ENCODE measurements at places on chromosomes 5 and 9.
A peak's percentile ranks its signal among the peaks of the same experiment; 100 is the strongest.

- H3K27ac ChIP-seq: peak overlapping the region; percentile 39
- no peak for DNase-seq
- peaks cover 15% of the 10 kb centered on the region for H3K36me3 ChIP-seq
- H3K4me1 ChIP-seq: peaks cover 26% of the 10 kb centered on the region
- H3K27me3 ChIP-seq: no peaks in the 10 kb centered on the region
Observed at GRCh38 chr9:4866239-4866969, 73.7 kb downstream of the RCL1 start.

GRCh38 chr5:110203661-110204060 is 513.9 kb downstream of the MAN2A1 start:
- no peaks in the 10 kb centered on the region for H3K36me3 ChIP-seq
- H3K4me3 ChIP-seq: no peak overlapping the region
- no peak overlapping the region for H3K27ac ChIP-seq
- H3K27me3 ChIP-seq: no peaks in the 10 kb centered on the region
- no peaks in the 10 kb centered on the region for H3K4me1 ChIP-seq
- no peak for DNase-seq

- peaks cover 32% of the 10 kb centered on the region for H3K4me1 ChIP-seq
- peak overlapping the region; percentile 78 for H3K4me3 ChIP-seq
- H3K27ac ChIP-seq: peak overlapping the region; percentile 70
- H3K27me3 ChIP-seq: peaks cover 9% of the 10 kb centered on the region
- H3K36me3 ChIP-seq: no peaks in the 10 kb centered on the region
Observed at GRCh38 chr9:124658165-124659017, 112.7 kb downstream of the NR6A1 start.

GRCh38 chr9:122367774-122368460 is 2.9 kb upstream of the PTGS1 start:
- peaks cover 14% of the 10 kb centered on the region for H3K4me1 ChIP-seq
- no peaks in the 10 kb centered on the region for H3K36me3 ChIP-seq
- no peak overlapping the region for H3K4me3 ChIP-seq
- no peak for DNase-seq
- H3K27ac ChIP-seq: no peak overlapping the region

DNA sequence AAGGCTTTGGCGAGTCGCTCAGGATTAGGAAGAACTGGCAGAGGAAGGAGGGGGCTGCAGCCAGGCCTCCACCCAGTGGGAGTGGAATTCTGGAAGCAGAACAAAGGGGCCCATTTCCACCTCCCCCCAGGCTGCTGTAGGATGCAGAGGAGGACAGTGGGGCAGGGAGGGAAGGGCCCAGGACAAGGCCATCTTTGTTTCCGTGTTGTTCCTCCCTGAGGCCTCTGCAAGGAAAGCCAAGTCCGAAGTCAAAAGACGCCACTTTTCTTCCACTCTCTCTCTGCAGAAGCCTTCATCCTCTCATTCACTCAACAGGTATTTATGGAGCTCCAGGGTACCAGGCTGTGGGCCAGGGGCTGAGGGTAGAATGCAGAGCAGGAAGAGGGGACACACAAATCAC is 70.7 kb downstream of the ENTREP1 start:
- H3K4me3 ChIP-seq: no peak overlapping the region
- no peaks in the 10 kb centered on the region for H3K4me1 ChIP-seq
- no peaks in the 10 kb centered on the region for H3K36me3 ChIP-seq
- H3K27me3 ChIP-seq: peaks cover 2% of the 10 kb centered on the region

DNA sequence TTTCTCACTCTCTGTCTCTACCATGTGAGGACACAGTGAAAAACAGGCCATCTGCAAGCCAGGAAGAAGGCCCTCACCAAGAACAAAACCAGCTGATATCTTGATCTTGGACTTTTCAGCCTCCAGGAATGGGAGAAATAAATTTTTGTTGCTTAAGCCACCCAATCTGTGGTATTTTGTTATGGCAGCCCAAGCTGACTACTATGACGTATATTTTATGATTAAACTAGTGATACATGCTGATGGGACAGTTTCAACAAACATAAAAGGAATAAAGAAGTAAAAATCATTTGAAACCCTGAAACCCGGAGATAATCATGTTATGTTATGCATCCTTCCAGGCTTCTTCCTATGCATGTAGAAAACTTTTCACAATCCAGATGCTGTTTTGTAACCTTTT is 71.5 kb upstream of the ERBIN start:
- H3K36me3 ChIP-seq: no peaks in the 10 kb centered on the region
- no peaks in the 10 kb centered on the region for H3K4me1 ChIP-seq
- no peak for DNase-seq
- H3K27me3 ChIP-seq: peaks cover 3% of the 10 kb centered on the region

- no peaks in the 10 kb centered on the region for H3K4me1 ChIP-seq
- H3K27me3 ChIP-seq: no peaks in the 10 kb centered on the region
- no peak overlapping the region for H3K27ac ChIP-seq
- no peaks in the 10 kb centered on the region for H3K36me3 ChIP-seq
- no peak for DNase-seq
Observed at GRCh38 chr5:26647781-26648180, 390.6 kb downstream of the CDH9 start.

GRCh38 chr9:73050065-73050816 is 97.4 kb upstream of the ALDH1A1 start:
- DNase-seq: no peak
- H3K4me1 ChIP-seq: no peaks in the 10 kb centered on the region
- H3K27me3 ChIP-seq: peaks cover 7% of the 10 kb centered on the region
- H3K27ac ChIP-seq: no peak overlapping the region

- H3K4me1 ChIP-seq: no peaks in the 10 kb centered on the region
- H3K4me3 ChIP-seq: no peak overlapping the region
- no peak for DNase-seq
- no peaks in the 10 kb centered on the region for H3K36me3 ChIP-seq
- H3K27ac ChIP-seq: no peak overlapping the region
Observed at GRCh38 chr5:77906806-77907205, 130.7 kb upstream of the TBCA start.

Measured in activated CD4-positive, alpha-beta T cell treated with anti-CD3 and anti-CD28 coated beads, Interleukin-2, amount 10 ng/mL, durations not matched to agents 7 days and 5 days (primary cell).